ENCODE measurements at places on chromosomes 11 and 22.

DNA sequence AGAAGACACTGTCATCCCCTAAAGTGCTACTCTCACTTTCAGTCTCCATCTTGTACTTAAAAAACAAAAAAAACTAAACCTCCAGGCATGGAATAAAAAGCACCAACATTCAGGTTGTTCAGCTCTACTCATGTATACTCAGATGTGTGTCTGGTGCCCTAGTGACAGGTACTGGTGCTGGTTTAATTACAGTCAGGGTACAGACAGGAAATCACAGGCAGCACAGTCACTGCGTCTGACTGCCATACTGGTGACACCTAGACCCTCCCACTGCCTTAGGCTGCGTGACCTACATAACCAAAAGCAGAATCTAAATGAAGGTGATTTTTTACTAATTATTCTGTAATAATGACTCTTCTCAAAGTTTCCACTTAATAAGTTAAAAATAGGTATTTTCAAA, at the start of gene ARHGAP32:
TSS of gene ARHGAP32 (minus strand) at position 176 of the 400 bp plus-strand sequence. CDS start at position 49, 127 bp downstream.
- DNase-seq, result no peak

- DNase-seq, result no peak
Observed at GRCh38 chr11:61120706-61121191, 18.5 kb downstream of the CD5 start.

DNA sequence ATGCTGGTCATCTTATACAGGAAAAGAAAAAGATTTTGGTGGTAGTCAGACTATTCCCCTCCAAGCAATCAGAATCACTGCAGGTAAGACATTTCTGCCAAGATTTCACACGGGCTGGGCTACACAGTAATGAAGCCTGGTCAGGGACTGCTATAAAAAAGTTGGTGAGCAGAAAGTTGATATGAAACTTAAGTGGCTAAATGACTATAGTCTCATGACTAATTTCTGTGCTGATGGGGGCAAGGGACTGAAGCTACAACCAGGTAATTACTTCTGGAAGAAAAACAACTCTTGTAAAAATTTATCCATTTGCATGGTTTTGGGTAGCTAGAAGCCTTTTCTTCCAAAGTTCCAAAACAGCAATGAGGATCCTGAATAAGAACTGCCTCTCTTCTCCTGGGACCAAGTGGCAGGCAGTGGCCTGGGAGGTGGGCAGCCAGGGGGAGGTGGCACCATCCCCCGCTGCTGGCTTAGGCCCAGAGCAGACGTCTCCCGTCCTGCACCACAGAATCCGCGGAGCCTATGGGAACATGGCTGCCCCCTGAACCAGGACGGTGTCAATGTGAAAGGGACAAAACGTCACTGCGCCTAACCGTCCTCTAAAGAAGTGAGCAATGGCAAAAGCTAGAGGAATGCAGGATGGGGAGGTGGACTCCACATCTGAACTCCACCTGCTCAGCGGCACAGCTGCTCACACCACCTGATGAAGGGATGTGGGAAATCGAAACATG, 122.6 kb upstream of the LMO1 start:
- no peak for DNase-seq

DNA sequence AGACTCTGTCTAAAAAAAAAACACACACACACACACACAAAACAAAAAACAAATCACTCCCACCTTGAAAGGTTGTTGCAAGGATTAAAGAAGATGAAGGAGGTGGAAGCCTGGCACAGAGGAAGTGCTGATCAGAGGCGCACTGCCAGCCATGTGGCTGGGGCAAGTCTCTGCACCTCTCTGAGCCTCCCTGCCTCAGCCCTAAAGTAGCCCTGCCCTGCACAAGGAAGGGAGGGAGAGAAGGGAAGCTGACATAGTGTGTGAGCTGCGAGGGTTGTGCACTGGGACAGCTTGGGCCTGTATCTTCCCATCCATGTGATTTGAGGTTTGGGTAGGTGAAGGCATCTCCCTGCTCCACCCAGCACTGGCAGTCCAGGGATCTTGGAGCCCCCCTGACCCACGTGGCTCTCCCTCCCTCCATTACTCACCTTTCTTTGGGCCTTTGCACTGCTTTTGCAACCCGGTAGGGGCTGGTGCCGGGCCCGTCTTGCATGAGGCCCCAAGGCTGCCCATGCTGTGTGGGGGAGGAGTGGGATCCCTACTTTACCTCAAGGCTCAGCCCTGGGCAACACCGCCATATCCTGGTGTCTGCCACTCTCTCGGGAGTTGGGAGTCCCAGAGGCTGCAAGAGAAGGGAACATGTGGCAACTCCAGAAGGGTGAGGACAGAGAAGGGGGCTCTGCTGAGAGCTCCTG, 30.5 kb downstream of the IFT27 start:
- no peak for DNase-seq

GRCh38 chr11:66032957-66033735, 6.9 kb upstream of the CATSPER1 start:
- DNase-seq, result no peak

All from nephron progenitor cell (in vitro differentiated cells).